Activated gamma-delta T cell treated with Interleukin-2 at 50 U/mL for 16 hours (primary cell): ENCODE measurements at places on chromosomes 16 and 17.

- DNase-seq = no peak
Measured at GRCh38 chr16:87165151-87165550, 152.0 kb downstream of the C16orf95 start.

- DNase-seq = no peak
Measured at GRCh38 chr16:77048085-77048484, 142.9 kb upstream of the MON1B start.

GRCh38 chr16:76885776-76886537 lies 305.0 kb upstream of the MON1B start:
- no peak for DNase-seq

DNA sequence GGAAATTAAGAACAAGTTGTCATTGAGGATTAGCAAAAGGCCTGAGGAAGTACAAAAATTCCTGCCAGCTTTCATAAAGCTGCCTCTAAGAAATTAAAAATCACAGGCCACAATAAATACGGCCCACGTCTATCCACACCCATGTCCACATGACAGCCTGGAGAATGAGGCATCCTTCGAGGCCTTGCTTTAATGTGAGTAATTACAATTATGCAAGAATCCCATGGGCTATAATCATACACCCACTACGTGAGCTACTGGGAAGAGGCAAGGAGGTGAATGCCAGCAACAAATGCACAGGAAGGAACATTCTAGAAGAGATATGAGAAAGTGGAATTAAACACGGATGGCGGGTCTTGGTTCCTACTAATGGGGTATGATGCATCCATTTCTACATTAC lies 65.4 kb upstream of the ZFHX3 start:
- DNase-seq = no peak

GRCh38 chr17:18071751-18072150 lies 16.0 kb upstream of the DRG2 start:
- DNase-seq = no peak

DNA sequence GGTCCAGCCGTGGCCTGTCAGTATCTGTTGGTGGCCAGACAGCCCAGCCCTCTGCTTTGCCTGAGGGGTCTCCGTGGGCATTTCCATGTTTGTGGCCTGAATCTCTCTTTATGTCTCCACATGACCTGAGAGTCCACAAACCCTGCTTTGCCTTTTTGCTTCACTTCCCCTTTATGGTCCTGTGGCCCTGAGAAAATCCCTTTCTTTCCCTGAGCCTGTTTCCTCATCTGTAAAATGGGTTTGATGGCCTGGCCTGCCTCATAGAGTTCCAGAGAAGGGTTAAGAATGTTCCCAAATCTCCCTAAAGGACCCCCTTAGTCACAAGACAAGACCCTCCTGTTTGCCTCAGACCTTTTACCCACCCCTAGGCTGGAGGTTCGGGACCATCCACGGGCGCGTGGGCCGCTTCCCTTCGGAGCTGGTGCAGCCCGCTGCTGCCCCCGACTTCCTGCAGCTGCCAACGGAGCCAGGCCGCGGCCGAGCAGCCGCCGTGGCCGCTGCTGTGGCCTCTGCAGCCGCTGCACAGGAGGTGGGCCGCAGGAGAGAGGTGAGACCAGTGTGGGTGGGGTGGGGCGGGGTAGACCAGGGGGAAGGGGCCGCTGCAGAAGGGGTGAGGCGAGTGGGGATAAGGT lies 26.2 kb upstream of the ALKBH5 start:
- no peak for DNase-seq

DNA sequence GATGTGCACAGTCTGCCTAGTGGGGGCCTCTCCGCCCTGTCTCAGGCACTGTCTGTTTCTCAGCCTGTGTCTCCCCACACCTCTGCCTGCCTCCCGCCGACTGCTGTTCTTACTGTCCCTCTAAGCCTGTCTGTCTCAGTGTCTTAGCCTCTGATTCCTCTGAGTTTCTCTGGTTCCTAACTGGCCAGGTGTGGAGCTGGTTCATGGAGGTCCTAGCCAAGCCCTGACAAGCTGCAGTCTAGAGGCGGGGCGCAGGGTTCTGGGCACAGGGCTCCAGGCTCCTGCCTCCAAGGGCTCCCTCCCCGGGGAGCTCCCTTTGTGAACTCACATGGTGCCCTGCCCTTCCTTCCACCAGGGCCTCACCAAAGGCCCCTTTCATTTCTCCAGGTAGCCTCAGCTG lies 19.4 kb downstream of the C17orf100 start:
- no peak for DNase-seq

GRCh38 chr16:85587762-85588556 lies 25.2 kb upstream of the GSE1 start:
- DNase-seq = no peak

- DNase-seq = no peak
Measured at GRCh38 chr17:54969658-54970572, 1.4 kb downstream of the STXBP4 start.

DNA sequence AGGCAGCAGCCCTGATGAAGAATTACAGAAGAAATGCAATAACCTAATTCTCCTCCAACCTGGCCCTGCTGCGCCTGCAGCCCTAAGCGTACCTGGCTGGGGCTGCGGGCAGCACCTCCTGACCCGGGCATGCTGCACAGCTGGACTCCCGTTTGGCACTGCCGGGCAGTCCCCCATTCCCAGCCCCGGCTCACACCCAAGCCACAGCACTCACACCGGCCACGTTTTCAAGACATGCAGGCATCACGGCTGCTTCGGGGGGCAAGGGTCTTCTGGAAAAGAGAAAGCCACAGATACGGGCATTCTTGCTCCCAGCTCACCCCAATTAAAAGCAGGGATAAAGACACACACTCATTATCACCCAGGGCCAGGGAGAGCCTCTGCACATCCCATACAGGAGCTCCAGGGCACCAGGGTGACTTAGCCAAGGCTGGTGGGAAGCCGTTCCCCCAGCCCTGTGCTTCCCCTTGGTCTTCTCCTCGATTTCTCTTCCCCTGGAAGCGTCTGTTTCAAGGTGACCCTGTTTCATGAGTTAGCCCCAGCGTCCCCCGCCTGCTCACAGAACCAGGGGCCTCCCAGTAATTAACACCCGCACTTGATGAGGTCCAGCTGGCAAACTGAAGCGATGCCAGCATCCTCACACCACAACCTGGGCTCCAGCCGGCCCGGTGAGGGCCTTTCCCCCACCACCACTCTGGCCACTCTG lies 216.7 kb downstream of the C16orf78 start:
- no peak for DNase-seq

- DNase-seq = peak; percentile 90
Measured at GRCh38 chr16:3074860-3075522, 9.6 kb downstream of the IL32 start.

DNA sequence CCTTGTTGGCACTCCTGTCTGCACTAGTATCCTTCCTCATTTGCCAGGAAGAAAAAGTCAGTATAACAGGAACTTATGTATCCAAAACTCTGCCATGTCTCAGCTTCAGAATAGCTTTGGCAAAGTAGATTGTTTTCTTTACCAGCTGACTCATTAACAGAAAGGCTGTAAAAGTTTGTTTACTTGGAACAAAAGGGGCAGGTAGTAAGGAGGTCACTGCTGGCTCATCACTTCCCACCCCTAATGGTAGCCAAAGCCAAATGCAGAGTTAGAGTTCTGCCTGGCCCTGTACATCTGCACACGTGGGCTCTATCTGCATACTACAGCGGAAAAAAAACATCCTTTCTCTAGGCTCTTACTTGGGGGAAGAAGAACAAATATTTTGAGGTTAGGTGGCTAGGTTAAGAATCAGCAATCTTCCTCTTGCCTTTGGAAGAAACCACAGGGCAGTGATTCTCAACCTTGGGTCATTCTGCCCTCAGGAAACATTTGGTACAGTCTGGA lies 90.9 kb upstream of the BCAR1 start:
- DNase-seq = no peak

DNA sequence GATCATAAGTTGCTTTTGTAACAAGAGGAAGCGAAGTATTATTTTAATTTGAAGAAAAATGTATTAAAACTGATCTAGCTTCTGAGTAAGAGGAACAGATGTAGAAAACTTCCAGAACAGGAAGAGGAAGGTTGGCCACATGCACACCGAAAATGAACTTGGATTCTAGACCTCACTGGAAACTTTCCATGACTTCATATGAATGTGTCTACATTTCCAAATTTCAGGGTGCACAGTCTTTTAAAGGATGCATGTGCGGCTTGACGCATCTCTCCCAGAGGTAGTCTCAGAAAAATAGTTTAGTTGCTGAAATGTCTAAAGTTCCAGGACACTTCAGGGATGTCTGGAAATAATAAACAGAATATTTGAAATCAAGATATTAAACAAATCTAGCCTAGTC lies 275.1 kb upstream of the MYOCD start:
- DNase-seq = no peak

GRCh38 chr16:69589434-69590269 lies 23.9 kb downstream of the NFAT5 start:
- no peak for DNase-seq

GRCh38 chr16:72261127-72261526 lies 89.2 kb upstream of the PMFBP1 start:
- DNase-seq = no peak

GRCh38 chr17:12592941-12593340 lies 72.7 kb upstream of the MYOCD start:
- no peak for DNase-seq

- no peak for DNase-seq
Measured at GRCh38 chr16:66455970-66456369, 28.9 kb downstream of the BEAN1 start.

DNA sequence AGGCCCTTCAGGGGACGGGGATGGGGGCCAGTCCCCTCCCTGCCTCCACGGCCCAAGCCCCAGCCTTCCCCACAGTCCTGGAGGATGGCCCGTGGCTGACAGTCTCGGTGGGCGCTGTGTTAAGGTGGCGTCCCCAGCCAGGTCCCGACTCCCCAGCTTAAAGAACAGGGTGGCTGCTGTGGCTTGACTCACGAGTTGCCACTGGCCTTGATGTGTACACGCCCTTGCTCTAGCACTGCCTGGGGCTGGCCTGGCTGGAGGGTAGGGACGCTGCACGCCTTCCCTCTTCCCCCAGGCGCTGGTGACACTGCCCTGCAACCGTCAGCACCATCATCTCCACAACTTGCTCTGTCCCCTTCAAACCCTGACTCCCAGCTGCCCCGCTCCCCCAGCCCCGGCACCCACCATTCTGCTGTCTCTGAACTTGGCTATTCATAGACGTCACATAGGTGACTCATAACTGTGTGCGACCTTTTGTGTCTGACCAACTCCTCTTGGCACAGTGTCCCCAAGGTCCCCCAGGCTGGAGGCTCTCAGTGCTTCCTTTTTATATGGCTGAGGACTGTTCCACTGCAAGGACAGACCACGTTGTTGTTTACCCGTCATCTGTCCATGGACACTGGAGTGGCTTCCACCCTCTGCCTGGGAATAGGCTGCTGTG lies 6.3 kb downstream of the GNPTG start:
- no peak for DNase-seq

DNA sequence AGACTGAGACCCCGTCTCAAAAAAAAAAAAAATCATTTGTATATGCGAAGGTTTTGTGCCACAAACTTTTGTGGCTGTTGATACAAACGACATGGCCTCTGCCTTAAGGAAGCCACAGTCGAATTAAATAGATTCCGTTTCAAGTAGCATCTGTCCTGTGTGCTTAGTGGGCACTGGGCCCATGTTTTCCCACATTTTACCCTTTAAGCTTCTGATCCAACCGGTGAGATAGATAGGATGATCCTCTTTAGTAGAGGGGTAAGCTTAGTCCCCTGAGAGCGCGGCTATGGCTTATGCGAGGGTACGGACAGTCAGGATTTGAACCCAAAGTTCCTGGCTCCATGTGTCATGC lies 776 bp upstream of the TMEM219 start:
- no peak for DNase-seq

DNA sequence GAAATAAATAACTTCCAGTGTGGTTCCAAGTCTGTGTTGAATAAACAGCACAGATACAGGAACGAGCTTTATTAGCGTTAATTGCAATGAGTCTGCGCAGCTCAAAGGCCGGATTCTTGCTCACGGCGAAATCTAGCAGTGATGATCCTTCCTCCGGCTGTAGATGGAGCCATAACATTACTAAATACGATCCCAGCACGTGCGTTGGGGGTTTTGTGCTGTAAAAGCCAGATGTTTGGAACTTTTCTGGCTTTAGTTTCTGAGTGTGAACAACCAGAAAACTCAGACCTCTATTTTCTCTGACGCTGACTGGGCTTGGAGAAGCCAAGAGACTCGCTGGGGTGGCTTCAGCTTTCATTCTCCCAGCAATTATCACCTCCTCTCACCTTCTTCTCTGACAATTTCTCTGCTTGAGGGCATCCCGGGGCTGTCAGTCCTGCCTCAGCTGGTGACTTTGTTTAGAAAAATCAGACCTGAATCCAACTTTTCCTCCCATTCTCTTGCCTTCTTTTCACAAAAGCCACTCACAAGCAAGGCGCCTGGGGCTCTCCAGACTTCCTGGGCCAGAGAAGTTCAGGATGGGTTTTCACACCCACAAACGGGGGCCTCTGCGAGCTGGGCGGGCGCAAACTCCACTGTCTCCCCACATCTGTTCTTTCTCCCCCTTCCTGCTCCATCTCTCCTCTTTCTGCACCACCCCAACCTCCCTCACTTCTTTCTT lies 47.1 kb upstream of the AKTIP start:
- DNase-seq = peak; percentile 31

GRCh38 chr17:4194796-4195195 lies 51.8 kb downstream of the CYB5D2 start:
- DNase-seq = no peak

DNA sequence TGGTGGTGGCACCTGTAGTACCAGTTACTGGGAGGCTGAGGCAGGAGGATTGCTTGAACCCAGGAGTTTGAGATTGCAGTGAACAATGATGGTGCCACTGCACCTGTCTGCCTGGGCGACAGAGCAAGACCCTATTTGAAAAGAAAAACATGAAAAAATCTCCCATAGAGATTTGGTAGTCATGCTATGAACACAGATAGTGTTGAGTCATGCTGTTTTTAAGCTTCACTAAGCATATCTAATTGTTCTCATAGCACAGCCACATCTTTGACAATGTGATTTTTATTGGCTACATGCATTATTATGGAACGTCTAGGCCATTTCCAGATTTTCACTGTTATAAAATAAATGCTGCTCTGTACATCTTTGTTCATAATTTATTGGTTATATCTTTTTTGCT lies 6.0 kb downstream of the IL34 start:
- DNase-seq = no peak

DNA sequence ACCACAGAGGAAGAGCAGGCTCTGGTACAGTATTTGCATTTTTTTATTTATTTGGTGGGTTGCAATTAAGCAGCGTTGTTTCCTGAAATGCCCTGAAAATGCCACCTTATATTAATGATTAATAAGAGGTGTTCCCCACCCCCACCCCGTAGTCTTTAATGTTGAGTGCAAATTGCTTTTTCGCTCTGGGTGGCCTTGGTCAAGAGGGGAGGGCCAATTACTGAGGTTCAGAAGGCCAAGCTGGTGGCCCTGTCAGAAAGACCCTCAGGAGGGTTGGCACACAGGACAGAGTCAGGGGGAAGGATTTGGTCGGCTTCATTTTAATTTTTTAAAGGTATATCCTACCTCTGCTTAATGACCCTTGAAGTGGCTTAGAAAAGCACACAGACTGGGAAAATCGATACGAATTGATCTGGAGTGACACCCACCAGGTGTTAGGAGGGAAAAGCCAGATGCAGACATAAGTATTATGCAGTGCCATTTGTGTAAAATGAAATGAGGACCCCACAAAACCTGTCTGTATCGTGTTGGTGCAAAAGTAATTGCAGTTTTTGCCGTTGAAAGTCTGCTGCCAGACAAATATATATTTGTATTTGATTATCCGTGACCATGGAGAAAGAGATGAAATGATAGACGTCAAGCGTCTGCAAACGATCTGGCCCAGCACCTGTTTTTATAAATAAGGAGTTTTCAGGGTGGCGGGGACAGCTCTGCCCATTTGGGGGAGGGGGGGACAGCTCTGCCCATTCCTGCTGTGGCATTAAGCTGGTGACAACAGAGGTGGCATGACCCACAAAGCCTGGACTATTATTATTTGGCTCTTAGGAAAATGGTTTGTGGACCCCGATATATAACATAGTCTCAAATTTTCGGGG lies 143.8 kb upstream of the PLCG2 start:
- no peak for DNase-seq
